Stimulated activated CD8-positive, alpha-beta memory T cell treated with anti-CD3 and anti-CD28 coated beads, Interleukin-4, amount 100 ng/mL, for 1 hour (primary cell): ENCODE measurements at places on chromosomes 13 and 19.

- no peak for DNase-seq
Observed at GRCh38 chr13:99217461-99218110, 16.9 kb downstream of the UBAC2 start.

DNA sequence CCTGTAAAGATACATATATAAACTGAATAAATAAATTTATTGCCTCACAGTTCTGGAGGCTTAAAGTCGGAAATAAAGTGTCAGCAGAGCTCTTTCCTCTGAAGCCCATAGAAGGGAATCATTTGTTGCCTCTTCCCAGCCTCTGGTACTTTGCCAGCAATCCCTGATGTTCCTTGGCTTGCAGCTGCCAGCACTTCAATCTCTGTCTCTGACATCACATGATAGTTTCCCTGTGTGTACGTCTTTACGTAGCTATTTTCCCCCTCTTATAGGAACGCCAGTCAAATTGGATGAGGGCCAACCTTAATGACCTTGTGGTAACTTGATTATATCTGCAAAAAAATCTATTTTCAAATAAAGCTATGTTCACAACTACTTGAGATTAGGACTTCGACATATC, 250.9 kb downstream of the LIG4 start:
- DNase-seq: no peak

- no peak for DNase-seq
Observed at GRCh38 chr13:31747291-31747690, 8.0 kb downstream of the RXFP2 start.

DNA sequence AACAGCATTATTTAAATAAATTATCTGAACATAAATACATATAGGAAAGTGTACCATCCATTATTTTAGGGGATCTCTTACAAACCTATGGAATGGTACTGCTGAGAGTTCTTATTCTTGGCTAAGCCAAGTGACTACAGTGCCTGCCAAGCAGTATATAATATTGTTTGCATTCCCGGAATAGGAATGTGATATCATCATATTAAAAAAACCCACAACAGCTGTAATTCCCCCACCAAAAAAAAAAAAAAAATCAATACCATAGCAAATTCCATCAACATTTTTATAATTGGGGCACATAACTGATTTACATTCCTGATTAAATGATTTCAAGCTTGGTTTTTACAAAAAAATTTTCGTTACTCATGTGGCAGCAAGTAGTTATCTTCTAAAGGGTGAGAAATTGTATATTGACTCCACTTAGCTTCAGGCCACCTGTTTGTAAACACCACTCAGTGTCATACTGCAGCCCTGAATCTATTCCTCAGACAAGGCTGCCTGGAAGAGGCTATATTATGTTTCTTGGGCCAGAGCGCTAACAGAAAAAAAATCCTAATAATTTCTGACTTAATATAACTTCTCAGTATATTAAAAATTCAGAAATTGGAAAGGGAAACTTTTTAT, 278.1 kb downstream of the DNAJC15 start:
- no peak for DNase-seq

GRCh38 chr19:55005684-55006488, 32.2 kb downstream of the GP6 start:
- DNase-seq: peak; percentile 5

DNA sequence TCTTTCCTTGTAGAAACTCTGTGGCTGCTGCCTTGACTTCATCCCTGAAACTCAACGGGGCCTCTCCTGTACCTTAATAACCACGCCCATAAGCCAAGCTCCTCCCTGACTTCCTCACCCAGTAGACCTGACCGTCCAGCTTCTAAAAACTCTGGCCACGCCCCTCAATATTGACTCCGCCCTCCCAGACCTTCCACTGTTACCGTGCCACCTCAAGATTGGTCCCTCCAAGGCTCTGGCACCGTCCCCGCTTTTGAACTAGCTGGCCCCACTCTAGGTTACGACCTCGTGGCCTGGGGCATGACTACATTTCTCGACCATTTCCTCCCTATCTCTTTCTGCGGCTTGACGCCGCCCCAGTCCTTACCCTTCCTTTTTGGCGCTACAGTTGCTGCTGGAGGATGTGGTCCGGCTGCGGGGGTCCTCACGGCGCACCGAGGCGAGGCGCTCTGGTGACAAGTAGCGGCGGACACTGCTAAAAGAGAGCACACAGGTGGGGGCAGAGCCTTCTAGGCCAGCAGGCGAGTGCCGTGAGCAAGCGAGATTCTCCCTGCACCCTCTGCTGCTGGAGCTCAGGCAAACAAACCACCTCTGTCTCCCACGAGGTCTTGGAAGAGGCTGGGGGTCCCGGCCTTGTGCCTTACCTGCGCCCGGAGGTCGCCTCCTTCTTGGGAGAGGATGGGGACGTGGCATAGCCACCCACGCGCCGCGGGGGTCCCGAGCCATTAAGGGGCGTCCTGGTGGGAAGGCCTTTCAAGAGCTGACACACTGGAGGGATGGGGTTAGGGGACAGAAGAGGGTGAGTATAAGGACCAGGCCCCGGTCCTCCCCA, 2.3 kb upstream of the EML2 start:
- DNase-seq: peak; percentile 34
